ENCODE measurements at places on chromosomes 11 and 22. TPM values are rescaled to one million over a fixed set of nuclear protein-coding genes. Genes with fewer than 3 reads are reported as not detected.

GRCh38 chr11:99148352-99148751 lies 127.6 kb downstream of the CNTN5 start:
- no peak for DNase-seq

- no peak for DNase-seq
Observed at GRCh38 chr22:29702931-29703501, 16.8 kb upstream of the CABP7 start.

DNA sequence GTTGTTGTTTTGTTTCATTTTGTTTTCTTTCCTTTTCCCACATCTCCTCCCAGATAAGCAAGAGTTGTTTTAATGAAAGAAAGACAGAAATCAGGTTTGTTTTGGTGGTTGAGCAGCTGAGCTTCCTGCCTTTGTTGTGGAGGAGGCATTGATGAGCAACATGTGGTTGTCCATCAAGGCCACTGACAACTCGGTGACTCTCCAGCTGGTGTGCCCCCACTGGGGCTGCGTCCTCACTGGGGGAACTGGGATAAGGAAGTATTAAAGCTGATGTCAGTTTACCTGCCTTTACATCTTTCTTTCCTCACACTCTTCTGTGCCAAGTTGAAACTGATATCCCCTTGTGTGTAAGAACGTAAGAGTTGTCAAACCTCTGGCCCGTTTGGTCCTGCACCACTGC lies 5.9 kb downstream of the VPS26B start:
- DNase-seq, result no peak

GRCh38 chr11:108958368-108959104 lies 293.7 kb downstream of the DDX10 start:
- no peak for DNase-seq

DNA sequence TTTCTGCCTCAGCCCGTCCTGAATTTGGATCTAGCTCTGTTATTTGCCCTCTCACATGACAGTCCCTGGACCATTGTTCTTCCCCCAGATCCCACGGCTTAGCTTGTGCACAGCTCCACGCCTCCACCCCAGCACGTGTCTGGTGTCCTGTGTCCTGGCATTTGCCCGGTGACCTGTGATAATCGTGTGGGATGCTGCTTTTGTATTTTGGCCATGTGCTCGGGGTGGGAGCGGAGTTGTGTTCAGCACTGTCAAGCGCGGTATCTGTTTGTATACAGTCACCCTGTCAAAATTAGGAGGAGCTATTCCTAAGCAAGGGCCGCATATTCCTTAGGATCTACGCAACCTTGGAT lies 11.9 kb downstream of the ADAMTS8 start:
- no peak for DNase-seq

DNA sequence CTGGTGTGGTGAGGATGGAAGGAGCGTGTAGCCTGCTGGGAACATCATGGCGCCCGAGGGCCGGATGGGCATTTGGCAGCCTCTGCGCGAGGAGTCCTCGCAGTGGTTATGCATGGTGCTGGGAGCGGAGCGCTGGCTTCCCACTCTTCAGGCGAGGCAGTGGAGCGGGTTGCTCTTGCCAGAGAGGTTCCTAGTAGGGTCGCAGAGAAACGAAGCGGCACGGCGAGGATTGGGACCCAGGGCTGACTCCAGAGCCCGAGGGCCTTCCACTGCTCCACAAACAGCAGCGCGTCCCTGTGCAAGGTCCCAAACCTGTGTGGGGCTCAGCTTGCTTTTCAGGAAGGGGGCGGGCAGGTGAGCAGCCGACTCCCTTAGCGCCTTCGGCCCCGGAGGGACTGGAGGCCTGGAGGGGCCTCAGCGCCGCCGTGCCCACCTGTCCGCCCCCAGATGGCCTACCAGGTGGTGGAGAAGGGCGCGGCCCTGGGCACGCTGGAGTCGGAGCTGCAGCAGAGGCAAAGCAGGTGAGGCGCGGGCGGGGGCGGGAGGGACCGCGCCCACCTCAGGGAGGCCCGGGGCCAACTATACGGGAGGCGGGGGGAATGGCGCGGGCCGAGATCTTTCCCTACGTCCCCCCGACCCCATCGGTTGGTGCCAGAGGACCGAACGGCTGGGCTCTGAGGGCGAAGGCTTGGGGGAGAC lies 7.2 kb downstream of the ATG16L2 start:
- DNase-seq, result peak; percentile 39

DNA sequence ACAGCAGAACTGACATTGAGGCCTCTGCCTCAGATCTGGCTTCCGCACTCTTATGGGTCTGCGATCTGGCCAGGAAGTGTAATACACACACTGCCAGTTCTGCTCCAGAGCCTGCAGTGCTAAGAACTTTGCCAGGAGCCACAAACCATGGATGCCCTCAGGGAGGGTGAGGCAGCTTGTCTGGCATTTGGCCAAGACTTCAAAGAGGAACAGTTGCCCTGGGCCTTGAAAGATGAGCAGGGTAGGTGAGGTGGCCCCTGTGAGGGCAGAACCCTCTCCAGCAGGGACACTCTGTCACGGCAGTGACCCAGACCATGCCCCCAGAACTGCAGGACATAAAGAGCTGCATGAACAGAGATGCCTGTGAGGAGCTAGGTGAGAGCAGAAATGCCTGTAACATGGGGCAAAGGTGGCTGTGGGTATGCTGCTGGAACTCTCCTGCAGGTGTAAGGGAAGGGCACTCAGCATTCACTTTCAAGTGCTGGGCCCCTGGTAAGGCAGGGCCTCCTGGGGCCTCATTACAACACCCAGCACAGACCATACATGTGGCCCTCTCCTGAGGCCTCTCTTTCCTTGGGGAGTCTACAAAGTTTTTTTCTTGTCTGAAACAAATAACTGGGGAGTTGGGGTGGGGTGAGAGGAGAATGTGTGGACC lies 47.3 kb downstream of the NEU3 start:
- no peak for DNase-seq

- peak; percentile 50 for DNase-seq
Observed at GRCh38 chr11:107859459-107860239, 1.1 kb upstream of the SLC35F2 start.

- DNase-seq, result no peak
Observed at GRCh38 chr22:48902983-48903650, 924.6 kb downstream of the BRD1 start.

- no peak for DNase-seq
Observed at GRCh38 chr11:113615098-113615497, 91.0 kb downstream of the TMPRSS5 start.

DNA sequence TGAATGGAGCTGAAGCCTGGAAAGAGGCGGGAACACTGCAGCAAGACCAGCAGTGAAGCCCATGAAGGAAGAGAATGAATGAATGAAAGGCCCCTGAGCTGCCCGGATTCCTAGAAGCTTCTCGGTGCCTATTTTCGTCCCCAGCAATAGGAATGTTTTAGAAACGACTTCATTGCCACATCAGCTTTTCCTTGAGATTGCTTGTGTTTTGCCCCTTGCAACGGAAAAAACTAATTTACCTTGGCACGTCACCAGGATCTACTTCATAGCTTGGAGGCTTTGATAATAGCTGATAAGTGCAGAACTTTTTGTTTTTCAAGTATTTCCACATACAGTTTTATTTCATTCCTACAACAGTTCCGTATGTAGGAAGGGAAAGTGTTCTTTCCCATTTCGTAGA lies 248.9 kb upstream of the NARS2 start:
- DNase-seq, result peak; percentile 30

DNA sequence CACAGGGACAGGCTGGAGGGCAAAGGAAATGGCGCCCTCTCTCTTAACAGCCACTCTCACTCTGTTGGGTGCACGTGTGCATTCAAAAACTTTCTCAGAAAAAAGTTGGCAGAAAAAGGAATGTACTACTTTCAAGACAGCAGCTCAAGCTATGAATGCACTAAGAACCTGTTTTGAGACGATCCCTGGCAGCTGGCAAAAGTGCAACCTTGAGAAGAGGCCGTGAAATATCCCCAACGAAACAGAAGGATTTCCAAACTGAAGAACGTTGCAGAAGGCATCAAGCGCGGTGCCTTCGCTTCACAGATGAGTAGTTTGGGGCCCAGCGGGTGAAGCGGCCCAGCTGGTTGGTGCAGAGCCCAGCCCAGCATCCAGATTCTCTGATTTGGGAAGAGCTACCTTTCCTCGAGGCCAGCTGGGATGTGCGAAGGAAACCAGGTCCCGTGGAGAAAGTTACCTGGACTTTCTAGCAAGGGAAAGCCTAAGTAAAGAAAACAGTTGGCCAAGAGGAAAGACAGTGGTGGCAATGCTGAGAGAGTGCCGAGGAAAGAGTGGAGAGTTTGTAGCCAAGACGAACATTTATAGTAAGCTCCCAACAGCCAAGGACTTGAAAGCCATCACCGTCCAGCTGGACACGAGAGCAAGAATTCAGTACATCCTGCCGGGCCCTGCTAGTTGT lies 16.3 kb downstream of the IFT27 start:
- no peak for DNase-seq

DNA sequence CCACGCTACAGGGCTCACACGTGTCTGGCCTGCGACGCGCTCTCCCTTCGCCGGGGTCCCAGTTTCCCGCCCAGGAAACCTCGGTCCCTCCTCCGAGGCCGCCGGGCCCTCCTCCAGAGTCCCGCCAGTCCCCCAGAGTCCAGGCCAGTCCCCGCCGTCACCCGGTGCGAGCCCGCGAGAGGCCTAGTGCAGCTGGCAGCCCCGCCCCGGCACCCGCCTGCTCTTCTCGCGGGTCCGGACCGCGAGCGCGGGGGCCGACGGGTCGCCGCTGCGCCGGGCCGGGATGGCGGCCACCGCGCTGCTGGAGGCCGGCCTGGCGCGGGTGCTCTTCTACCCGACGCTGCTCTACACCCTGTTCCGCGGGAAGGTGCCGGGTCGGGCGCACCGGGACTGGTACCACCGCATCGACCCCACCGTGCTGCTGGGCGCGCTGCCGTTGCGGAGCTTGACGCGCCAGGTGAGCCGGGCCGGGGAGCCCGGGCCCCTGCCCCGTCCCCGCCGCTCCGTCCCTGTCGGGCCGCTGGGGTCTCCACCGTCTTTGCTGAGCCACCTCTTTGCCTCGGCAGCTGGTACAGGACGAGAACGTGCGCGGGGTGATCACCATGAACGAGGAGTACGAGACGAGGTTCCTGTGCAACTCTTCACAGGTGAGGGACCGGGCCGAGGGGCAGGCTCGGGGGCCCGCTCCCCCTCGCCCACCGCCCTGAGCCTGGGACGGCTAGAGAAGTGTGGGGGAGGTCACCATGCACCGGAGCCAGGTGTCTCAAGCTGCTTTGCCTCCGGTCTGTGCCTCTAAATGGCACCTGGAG lies at the start of gene PTPMT1:
Gene PTPMT1, plus strand, starts transcription at position 260 of the 809 bp plus-strand sequence. Its CDS starts 24 bp downstream, at position 284.
- peak; percentile 79 for DNase-seq

DNA sequence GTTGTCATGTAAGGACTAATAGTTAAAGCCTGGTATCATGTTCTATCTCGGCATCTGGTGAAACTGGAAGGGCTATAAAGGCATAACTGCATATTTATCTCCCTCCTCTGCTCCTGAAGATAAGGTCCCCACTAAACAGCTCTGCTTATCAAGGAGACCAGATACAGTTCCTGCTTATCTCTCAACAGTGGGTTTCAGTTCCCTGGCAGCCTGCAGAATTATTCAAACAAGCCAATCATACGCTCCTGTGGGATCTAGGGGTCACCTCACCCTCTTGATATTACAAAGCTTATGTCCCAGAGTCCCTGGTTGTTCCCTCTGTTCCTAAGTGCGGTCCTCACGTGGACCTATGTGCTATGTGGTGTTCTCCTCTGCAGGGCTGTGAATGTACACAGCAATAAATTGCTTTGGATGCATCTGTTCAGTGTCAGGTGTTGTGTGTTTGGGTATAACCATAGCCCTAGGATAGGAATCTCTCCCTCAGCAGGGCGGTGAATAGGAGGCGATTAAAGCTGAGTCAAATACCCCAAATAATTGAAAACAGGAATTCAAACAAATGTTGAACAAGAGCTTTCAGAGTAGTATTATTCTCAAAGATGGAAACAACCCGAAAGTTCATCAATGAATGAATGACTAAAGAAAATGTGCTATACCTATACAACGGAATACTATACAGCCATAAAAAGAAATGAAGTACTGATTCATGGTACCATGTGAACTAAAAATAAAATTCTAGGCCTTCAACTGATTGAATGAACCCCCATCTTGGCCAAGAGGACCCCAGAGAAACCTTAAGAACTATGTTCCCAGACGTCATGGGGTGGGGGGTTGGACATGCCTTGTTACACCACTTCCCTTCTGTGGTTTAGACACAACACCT lies 3.1 kb upstream of the OOSP4A start:
- no peak for DNase-seq

- no peak for DNase-seq
Observed at GRCh38 chr11:76838678-76839068, 22.0 kb upstream of the ACER3 start.

DNA sequence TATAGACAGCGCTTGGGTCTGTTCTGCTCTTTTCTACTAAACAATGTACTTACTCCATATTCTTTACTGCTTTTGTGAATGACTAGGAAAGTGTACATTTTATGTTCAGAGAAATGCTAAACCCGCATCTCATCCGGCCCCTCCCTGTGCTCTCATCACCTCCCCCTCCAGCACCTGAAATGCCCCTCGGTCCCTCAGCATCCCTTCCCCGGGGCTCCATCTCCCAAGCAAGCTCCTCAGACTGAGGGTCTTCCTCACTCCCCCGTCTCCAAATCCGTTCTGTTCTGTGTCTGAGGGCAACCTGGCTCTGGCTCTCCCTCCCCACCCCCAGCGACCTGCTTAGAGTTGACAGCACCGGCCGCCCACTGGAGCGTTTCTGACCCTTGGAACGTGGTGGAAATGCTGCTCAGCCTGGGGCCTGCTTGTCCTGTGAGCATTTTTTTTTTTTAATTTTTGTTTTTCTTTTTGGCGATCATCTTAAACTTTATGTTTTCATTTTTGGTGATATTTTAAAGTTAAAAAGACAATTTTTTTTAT lies 1.4 kb downstream of the SELENOO start:
- peak; percentile 13 for DNase-seq

Gene OR4B1
- not detected for total RNA-seq

Gene HTR3A
- 0.33 TPM for total RNA-seq

Gene RTN4R
- 0.66 TPM for total RNA-seq

Gene XKR3
- total RNA-seq, result not detected

Gene ACR
- not detected for total RNA-seq

Gene EHF
- total RNA-seq, result 21.4 TPM

Gene GAB4
- not detected for total RNA-seq

Gene CDKN1C
- 35.3 TPM for total RNA-seq

Gene BRSK2
- 113 TPM for total RNA-seq

Gene LRRC56
- 1.6 TPM for total RNA-seq

Gene CELSR1
- total RNA-seq, result 0.66 TPM

Gene C11orf52
- 14.8 TPM for total RNA-seq

Gene CKAP5
- total RNA-seq, result 22.8 TPM

Gene MYO7A
- 10.4 TPM for total RNA-seq

Gene MMP1
- not detected for total RNA-seq

Gene DNAJC24
- 16.1 TPM for total RNA-seq

Gene FGF19
- total RNA-seq, result not detected

Gene ADM
- total RNA-seq, result 52.7 TPM

Gene FOSL1
- total RNA-seq, result 0.52 TPM

Gene NEU3
- total RNA-seq, result 1.6 TPM
